ENCODE measurements at places on chromosomes 2 and 18.

- DNase-seq: no peak
Observed at GRCh38 chr2:8857709-8858108, 20.3 kb upstream of the KIDINS220 start.

GRCh38 chr2:64408031-64408430, 45.9 kb upstream of the LGALSL start:
- DNase-seq: no peak

DNA sequence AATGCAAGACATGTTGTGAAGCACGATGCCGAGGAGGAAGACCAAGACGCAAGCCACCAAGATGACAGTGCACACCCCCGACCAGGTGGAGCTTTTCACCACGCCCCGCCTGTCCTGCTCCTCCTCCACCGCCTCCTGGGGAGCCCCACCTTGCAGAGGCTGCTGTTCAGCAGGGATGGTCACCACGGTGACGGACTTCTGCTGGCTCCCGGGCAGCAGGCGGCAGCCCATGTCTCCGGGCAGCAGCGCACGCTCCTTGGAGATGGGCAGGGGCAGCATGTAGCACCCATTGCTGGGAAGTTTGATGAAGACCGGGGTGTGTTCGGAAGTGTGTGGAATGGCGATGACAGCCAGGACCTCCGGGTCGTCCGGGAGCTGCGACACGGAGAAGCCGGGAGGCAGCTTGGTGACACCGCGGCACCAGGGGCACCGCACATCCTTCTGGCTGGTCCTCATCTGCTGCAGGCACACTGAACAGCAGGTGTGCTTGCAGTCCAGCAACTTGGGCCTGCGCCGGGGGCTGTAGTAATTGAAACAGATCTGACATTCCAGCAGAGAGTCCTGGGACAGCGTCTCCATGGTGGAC, 76.8 kb downstream of the RNF152 start:
- no peak for DNase-seq

DNA sequence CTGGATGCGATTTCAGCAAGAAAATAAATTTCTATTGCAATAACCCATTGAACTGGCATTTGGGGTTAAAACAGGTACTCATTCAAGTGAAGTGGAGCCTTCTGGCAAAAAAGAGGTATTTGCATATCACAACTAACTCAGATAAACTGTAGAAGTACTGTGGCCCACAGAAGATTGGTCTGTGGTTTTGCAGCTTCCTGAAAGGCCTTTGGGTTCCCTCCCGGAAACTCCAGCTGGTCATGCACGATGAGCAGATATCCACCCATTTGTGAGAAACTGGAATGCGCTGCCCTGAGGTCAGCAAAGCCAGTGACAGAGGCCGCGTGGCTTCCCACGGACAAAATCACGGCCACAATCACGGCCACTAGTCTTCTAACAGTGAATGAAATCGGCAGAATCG, 106.3 kb downstream of the EPHA4 start:
- DNase-seq: peak; percentile 25

GRCh38 chr2:128833664-128834027, 515.0 kb upstream of the HS6ST1 start:
- no peak for DNase-seq

DNA sequence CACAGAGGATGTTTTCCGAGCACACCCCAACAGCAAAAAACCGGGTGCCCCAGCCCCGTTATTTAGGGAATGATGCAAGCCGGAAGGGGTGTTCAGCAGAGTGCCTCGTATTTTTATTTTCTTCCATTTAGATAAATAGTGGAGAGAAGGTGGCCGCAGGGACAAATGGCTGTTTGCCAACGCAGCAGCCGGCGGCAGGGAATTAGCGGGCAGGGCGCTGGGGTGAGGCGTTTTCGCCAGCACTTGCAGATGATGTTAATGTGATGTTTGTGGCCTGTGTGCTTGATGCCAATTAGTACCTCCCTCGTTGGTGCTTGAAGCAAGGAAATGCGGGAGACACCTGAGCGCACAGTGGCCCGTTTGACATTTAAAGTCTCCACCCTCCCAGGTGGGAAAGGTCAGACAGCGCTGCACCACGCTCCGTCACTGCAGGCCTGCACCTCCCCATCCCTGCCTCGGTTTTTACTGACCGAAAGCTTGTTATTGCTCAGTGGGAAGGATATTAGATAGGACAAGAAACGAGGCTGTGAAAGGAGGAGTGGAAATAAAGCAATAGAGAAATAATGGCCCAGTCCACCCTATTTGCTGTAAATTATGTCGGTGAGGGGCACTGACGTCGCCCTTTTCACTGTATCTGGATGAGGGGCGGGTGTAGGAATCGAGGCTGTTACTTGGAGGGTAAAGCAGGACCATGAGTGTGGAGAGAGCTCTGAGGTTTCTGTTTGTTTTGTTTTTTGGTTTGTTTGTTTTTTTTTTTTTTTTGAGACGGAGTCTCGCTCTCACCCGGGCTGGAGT, 39.1 kb downstream of the NFATC1 start:
- DNase-seq: no peak

GRCh38 chr2:3073041-3073595, 304.5 kb downstream of the EIPR1 start:
- DNase-seq: no peak

DNA sequence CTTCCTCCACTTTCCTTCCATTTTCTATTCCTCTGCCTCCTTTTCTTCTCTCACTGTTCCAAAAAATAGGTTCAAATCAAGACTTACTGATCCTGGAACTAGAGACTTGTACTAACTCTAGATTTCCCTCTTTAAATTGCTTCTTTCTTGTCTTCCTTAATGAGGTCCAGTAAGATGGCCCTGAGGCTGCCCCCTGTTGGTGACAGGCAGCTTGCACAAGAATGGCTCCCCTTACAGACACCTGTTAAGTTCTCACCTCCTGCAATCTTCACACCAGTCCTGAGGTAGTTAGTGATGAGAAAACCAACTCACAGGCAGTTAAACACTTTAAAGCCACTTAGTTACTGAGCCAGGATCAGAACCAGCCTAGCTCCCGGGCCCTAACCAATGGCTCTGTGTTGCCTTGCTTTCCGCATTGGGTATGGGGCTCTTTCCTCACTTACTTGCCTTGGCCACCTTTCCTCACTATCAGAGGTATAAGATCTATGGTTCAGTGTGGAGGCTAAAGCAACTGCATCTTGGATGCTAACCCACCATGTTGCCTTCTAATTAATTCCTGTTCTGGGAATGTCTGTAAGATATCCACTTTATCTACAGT, 130.6 kb downstream of the AKAIN1 start:
- no peak for DNase-seq

DNA sequence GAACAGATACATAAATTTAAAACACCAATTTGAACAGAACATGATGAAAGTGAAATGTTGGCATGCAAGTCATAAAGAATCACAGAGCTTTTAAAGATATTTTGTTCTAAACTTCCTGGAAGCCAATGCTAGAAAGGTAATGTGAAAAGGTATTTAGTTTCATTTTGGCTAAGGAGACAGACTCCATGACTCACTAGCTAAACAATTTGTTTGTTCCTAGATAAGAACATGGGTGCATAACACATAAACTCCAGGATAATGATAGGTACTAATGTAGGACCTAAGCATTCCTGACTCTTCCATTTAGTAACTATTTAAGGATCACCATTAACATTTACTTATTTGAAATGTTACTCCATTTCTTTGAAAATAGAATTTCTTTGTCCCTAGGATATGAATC, 292.5 kb upstream of the CNTNAP5 start:
- DNase-seq: no peak

DNA sequence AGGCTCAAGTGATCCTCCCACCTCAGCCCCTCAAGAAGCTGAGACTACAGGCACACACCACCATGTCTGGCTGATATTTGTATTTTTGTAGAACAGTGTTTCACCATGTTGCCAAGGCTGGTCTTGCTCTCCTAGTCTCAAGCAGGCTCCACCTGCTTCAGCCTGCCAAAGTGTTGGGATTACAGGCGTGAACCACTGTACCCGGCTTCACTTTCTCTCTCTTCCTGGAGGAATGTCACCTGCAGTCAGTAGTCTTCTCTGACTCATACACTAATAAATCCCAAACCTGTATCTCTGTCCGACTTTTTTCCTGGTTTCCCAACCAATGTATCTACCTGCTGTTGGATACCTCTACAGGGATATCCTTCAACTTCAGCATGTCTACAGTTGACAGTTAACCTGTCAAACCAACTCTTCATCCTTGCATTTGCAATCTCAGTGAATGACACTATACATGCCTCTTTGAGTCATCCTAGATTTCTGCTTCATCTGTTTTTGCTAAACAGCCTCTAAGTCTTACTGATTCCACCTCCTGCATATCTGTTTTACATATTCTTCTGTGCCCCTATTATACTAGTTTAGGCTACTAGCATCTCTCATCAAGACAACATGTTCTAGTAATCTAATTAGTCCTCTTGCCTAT, 54.5 kb downstream of the RBBP8 start:
- DNase-seq: no peak

DNA sequence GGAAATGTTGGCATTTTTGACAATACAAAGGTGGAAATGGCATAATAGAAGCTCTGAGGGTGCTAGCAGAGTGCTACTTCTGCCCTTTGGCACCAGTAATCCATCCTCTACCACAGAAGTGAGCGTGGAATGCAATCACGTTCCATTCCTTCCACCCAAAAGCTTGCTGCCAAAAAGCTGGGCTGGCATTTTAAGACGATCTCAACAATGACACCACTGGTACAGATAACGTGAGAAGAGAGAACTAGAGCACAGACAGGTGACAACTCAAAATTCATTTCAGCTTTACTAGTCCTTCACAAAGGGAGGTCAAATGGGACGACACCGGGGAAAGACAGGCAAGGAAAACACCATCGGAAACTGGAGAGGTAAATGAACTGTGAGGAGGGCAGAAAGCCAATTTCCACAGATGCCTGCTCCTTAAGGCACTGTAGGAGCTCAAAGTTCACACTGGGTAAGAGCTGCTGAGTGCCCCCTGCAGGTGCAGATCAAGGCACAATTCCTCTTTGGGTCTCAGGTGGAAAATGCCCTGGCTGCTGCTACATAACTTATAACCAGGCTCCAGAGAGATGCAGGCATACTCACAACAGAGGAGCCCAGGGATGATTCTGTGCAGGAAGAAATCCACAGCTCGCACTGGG, 50.7 kb upstream of the RNU4ATAC start:
- no peak for DNase-seq

DNA sequence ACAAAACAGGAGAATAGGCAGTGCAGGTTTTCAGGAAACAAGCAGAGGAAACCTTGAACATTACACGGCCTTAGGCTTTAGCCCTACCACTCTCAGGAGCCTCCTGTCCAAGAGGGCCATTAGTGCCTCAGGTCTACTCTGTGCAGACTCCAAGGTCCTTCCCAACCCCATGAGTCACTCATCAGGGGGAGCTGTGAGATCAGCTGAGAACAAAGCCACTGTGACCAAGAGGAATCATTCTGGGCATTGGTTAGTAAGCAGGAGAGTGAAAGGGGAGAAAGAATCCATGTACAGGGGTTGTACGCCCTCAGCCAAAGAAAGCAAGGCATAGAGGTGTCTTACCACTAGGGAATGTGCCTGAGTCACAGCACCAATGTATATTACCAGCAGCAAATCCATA, 680.3 kb downstream of the DPP10 start:
- no peak for DNase-seq

DNA sequence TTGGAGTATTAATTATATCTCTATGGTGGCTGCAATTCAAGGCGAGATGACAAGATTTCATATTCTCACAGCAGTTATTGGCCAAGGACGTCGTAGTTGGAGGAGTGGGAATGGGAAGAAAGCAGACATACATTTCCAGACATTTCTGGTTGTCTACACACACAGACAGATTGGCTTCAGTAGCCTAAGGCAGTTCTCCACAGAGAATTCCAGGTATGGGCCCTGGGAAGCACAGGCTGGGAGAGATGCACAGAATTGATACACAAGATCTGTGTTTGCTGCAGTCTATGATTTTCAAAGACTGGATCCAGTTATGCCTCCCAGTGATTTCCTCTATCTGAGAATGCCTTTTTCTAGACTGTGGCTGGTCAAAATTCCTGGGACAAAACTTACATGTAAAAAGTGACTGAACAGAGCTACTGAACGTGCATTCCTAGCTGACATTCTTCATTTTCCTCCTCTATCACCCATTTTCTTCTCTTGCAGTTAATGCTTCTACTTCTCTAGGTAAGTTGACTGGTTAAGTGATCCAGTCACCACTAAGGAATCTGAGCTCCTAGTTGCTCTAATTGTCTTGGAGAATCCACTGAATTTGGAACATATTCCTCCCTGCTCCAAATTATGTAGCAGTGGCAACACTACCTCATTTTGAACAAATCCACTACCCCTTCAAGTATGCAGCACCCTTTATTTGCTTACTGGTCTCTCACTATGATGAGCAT, 386.7 kb upstream of the CDH7 start:
- DNase-seq: no peak
